ENCODE measurements at places on chromosomes 2 and 18.

- no peak for DNase-seq
Observed at GRCh38 chr18:53838746-53839145, 385.7 kb downstream of the MBD2 start.

- no peak for DNase-seq
Observed at GRCh38 chr2:3021720-3022119, 355.9 kb downstream of the EIPR1 start.

- no peak for DNase-seq
Observed at GRCh38 chr2:12504443-12504842, 212.3 kb upstream of the TRIB2 start.

- no peak for DNase-seq
Observed at GRCh38 chr2:81895620-81896250, 1591.2 kb upstream of the LRRTM1 start.

DNA sequence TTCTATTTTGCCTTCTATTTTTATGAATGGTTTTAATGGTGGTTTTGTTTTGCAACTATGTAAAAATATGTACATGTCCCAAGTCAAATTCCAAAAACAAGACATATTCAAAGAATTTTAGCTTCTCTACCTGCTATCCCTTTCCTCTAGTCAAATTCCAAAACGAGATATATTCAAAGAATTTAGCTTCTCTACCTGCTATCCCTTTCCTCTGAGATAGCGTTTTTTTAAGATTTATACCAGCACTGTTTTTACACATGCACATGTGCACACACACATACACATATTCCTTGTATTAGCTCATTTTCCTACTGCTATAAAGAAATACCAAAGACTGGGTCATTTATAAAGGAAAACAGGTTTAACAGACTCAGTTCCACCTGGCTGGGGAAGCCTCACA, 199.1 kb upstream of the ARL4C start:
- DNase-seq: no peak

Data from left ventricle myocardium superior (tissue), 1 donor.